Stimulated activated memory B cell treated with anti-CD40 and anti-IgM and Interleukin-4, amounts not matched to agents 10 μg/mL and 1 μg/mL and 100 μg/mL, for 72 hours (primary cell): ENCODE measurements at places on chromosomes 11 and 22.
A peak's percentile ranks its signal among the peaks of the same experiment; 100 is the strongest.

GRCh38 chr22:19646383-19646782 lies 67.9 kb upstream of the SEPTIN5 start:
- ATAC-seq: no peak

- no peak for ATAC-seq
Observed at GRCh38 chr11:88814076-88814475, 251.7 kb downstream of the GRM5 start.

GRCh38 chr22:47623066-47623762 lies 860.8 kb downstream of the TBC1D22A start:
- ATAC-seq: no peak

DNA sequence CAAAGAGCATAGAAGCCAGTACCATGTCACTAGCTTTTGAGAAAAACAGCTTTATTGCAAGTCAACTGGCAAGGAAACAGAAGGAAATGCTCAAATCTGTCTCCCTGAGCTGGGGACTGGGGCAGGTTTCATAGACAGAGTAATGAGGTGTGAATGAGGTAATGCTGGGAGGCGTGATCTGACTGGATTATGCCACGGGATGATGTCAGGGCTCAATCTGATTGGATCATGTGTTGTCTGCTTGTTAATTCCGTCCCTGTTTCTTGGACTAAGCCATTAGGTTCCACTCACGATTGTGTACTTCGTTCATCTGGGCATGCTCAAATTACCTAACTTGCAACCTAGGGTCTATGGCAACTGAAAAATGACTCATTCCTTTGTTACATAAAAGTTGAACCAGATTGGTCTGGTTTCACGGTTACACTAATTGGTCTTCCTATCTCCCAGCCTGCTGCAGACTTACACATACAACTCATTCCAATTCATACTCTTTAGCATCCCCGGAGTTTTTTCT lies 20.2 kb upstream of the OR10A5 start:
- no peak for ATAC-seq

DNA sequence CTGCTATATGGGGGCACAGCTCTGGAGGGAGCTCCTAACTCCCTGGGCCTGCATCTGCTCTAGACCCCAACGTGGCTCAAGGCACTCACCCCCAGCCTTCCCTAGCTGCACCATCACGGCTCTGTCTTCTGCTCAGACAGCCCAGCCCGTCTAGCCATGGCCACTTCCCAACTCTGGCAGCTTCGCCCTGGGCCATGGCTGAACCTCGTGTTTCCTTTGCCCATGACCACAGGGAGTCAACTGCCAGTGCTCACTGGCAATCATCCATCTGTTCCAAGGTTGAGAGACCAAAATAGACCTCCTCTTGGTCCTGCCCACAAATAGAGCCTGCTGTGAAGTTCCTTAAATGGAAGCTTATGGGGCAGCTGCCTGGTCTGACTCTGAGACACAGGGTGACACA lies 5.4 kb downstream of the LMO1 start:
- no peak for ATAC-seq

GRCh38 chr22:42286205-42286604 lies 15.8 kb upstream of the TCF20 start:
- ATAC-seq: peak; percentile 58

DNA sequence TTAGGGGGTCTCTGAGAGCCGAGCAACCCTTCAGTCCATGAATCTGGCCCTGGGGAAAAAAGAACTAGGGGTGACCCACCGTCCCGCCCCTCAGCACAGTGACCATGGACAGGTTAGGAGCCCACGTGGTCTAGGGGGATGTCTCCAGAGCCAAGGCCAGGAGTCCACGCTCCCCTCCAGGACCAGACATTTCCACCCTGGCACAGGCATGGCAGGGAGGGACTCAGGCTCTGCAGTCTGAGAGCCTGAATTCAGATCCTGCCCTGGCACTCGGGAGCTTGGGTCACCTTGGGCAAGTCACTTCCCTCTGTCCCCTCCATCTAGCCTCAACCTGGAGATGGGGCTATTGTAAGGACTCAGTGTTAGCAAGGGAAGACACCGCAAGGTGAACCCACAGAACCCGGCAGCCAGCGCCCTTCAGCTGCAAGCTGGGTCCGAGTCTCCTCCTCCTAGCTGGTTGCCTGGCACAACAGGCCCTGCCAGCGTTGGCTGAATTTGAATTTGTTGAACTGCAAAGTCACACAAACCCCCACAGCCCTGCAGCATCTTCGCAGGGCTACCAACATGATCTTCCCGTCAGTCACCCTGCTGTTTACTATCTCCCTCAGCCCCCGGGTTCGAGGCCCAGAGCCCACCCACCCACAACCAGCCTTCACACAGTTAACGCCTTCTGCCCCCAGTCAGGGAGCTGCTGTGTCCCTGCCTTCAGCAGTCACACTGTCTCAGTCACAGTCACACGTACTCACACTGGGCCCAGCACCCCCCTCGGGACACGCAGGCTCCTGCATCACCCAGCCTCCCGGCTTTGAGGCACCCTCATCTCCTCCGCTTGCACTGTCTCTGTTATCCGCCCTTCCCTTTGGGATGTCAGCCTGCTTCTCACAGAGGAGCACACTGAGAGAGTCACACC lies 603 bp upstream of the PDGFB start:
- no peak for ATAC-seq

DNA sequence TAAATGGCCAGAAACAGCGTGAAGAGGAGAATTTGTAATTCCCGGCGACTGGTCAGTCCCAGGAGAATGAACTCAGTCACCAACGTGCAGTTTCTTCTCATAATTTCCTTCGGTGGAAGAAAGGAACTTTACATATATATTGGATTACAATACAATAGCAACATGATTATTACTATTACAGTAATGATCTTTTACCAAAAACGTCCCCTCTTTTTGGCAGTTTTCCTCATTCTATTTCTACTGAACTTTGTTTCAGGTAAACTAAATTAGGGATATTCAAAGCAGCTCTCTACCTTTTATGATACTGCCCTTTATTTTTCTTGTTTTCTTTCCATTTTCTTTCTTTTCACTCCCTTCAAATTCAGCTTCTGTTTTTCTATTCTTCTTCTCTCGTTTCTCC lies at the start of gene OR5M8:
TSS of gene OR5M8 (minus strand) at position 101 of the 400 bp plus-strand sequence. CDS start at position 101, 0 bp downstream.
- ATAC-seq: no peak

DNA sequence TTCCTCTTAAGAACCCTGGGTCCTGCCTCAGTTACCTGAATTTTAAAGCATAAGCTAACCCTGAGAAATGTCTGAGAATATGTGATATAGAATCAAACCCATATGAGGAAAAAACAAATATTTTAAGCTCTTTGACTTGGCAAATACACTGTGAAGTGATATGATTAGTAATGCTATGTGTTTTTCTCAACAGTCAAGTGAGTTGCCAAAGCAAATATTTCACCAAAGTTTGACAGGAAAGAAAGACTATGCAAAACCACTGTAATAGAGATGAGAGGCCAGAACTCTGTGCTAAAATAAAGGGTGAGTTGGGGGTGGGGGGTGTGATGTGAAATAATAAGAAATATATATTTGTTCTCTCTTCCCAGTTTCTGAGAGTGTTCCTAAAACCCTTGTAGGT lies 613.5 kb upstream of the CCDC179 start:
- no peak for ATAC-seq

GRCh38 chr22:17302616-17303015 lies 66.6 kb upstream of the CECR2 start:
- no peak for ATAC-seq

DNA sequence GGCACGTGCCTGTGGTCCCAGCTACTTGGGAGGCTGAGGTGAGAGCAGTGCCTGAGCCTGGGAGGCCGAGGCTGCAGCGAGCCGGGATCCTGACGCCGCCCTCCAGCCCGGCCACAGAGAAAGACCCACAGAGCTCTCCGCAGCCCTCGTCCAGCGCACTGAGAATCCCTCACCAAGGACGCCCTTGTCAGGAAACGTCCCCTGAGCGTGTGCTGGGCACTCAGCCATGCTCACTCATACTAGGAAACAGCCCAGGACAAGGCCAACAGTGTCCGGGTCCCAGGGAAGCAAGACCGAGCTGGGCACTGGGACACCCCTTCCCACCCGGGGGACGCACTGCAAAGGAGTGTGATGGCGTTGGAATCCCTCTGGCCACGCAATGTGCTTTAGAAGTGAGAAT lies 14.5 kb downstream of the DEAF1 start:
- ATAC-seq: no peak

DNA sequence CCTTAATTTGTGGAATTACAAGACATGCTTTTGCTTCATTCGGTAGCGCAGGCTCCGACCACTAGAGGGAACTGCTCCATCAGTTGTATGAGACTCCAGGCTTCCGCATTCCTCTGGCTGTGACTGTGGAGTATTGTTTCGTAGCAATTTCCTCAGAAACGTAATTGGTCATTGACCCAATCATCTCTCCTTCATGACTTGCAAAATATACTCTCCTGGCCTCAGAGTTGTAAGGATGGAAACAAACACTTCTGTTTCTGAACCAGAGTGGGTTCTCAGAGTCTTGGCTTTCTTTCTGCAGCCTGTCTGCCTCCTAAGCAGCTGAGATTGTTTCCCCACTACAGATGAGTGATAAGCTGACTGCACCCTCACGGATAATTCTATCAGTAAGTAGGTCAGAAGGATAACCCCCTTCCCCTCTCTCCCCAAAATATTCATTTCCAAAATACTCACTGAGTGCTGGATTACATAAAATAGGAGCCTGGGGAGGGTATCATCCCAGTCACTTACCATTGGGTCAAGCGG lies 146.8 kb upstream of the ZC3H12C start:
- peak; percentile 95 for ATAC-seq

DNA sequence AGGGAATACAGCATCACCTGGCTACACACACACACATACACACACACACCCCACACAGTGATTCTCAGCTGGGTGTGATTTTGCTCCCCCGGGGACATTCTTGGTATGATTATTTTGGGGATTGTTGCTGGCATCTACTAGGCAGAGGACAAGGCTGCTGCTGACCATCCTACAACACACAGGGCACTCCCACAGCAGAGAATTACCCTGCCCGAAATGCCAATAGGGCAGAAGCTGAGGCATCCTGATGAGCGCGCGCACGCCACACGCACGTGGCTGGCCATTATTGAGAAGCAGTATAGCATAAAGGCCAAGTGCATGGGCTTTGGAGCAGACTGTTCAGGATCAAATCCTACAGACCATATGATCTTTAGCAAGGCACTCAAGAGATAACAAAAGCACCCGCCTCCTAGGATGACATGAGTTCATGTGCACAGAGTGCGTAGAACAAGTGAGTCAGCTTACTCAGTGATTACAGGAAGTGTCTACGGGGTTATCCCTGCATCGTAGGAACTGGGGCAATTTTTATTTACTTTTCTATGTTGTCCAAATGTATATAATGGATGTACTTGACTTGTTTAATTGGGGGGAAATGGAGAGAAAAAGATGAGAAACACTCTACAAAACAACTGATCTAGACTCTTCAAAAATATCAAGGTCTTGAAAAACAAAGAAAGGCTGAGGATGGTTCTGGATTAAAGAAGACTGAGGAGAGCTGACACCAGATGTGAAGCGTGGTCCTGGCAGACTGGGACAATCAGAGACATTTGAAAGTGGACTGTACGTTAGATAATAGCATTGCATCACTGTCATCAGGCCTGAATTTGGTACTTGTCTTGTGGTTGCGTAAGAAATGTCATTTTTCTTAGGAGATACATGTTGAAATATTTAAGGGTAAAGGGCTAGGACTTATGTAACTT lies 7.2 kb upstream of the EHD1 start:
- ATAC-seq: no peak
